ENCODE measurements at places on chromosomes 6 and 20.

GRCh38 chr20:23106271-23106851, 20.2 kb upstream of the CD93 start:
- no peak for DNase-seq

DNA sequence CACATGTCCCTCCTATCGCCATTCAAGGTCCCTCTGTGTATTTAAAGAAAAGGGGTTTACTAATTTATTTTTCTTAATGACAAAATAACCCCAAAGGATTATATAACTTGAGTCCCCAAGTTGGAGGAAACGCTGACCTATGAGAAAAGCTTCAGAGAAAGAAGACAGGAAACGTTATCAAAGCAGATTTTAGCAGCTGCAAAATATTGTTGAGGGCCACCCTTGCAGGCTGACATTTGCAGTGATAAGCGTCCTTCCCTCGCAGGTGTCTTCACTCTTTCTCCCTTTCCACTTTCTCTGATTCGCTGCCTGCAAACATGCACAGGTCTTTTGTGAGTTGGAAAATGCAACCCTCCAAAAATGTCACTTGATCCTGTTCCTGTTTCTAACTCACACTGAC, 103.2 kb upstream of the RIPOR2 start:
- DNase-seq: no peak

GRCh38 chr20:2109425-2110210, 8.0 kb downstream of the STK35 start:
- no peak for DNase-seq

GRCh38 chr6:43081043-43081442, 4.9 kb downstream of the PTK7 start:
- DNase-seq: no peak

- DNase-seq: no peak
Measured at GRCh38 chr20:12644461-12644860, 364.3 kb upstream of the SPTLC3 start.

- no peak for DNase-seq
Measured at GRCh38 chr6:157727629-157728182, 95.3 kb upstream of the SNX9 start.

GRCh38 chr20:56417911-56418310, 5.9 kb downstream of the CASS4 start:
- no peak for DNase-seq

DNA sequence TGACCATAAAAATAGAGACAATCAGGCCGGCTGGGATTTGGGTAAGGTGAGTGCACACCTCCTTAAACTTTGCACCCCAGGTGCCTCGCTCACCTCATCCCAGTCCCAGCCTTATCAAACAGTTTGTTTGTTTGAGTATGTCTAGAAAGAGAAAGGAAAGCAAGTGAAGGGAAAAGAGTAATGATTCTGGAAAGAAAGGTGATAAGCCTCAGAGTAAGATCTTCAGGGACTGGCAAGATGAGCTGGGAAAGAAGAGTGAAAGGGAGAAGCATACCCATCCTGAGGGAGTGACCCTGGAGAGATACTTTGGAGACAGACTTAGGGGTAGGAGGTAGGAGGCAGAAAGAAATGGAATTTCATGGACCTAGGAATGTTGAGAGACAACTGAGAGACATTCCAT, 1.7 kb downstream of the TAP2 start:
- no peak for DNase-seq

DNA sequence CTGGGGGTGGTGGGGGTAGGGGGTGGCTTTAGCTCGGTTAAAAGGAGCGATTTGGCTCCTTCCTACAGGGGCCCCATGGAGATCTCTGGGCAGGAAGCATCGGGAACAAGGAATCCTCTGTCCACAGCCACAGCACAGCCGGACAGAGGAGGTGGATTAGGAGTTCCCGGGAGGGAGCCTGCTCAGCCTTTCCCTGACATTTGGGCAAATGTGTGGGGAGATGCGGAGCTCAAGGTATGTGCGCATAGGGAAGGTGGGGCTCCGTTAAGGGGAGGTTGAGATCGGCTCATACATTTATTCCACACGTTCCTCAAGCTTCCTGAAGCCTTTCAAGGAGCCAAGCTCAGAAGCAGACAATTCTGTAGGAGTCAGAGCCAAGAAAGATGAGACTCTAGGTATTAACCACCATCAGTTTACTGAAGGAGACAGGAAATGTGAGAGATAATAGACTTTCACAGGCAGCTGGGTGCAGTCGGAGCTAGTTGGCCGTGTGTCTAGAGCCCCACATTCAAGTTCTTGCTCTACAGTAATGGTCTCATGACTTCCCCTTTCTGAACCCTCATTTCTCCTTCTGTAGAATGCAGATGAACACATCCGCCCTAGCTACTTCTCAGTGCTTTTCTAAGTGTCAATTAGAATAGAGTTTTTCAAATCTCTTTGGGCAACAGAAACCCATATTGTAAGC, 40.8 kb upstream of the EPB41L1 start:
- peak; percentile 43 for DNase-seq

DNA sequence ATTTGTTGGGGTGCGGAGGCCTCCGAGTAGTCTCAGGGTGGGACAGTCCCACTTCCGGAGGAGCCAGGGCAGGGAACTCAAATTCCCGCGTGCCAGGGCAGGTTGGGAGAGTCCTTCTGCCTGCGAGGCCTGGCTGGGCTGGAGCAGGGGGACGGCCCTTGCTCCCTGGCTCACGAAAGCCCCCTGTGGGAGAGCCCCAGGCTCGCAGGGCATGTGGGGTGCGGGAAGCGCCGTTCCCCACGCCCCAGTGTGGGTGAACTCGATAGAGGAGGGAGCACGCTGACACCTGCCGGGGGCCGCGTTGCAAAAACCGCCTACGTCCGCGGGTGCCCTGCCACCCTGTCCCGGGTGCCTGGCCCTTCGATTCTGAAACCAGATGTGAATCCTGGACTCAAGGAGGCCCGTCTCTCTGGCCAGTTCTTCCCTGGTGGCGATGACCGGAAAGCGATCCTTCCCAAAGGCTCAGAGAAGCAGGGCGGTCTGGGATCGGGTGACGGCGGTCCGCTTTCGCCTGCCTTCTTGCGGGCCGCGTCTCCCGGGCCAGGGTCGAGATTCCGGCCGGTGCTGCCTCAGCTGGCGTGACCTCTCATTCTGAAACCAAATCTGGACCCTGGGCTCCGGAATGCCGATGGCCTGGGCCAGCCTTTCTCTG, 1846.5 kb upstream of the DEFB115 start:
- no peak for DNase-seq

DNA sequence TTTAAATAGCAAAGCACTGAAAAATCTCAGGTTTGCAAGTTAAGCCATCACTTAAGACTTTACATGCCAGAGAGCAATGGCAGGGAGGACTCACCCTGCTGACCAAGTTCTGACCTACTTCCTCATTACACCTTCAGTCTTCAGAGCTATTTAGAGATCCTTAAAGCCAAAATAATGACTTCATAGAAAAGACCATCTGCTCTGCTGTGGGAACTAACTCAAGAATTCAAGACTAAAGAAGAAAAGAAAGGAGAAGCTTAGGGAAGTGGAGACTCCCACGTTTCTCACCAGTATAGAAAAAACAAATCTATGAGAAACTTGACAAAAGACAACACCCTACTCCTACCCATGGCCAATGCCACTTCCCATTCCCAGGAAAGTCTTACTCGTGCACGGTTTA, 28.6 kb downstream of the XPO5 start:
- DNase-seq: no peak

- DNase-seq: no peak
Measured at GRCh38 chr6:138957484-138957883, 30.6 kb downstream of the REPS1 start.

- no peak for DNase-seq
Measured at GRCh38 chr6:46368169-46368536, 123.1 kb downstream of the RCAN2 start.

DNA sequence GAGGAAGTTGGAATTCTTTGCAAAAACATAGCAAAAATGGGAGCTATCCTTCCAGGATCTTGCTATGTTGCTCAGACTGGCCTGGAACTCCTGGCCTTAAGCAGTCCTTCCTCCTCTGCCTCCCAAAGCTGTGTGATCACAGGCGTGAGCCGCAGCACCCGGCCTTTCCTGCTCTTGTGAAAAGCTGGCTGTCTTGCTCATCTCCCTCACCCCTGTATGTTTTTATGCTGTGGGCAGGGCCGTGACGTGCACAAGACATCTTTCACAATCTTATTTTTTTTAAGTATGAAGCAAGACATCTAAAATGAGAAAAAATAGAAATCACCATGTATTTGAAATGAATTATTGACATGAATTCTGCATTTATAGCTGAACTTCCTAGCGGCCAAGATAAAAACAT, 110.4 kb downstream of the SAMD5 start:
- DNase-seq: no peak

DNA sequence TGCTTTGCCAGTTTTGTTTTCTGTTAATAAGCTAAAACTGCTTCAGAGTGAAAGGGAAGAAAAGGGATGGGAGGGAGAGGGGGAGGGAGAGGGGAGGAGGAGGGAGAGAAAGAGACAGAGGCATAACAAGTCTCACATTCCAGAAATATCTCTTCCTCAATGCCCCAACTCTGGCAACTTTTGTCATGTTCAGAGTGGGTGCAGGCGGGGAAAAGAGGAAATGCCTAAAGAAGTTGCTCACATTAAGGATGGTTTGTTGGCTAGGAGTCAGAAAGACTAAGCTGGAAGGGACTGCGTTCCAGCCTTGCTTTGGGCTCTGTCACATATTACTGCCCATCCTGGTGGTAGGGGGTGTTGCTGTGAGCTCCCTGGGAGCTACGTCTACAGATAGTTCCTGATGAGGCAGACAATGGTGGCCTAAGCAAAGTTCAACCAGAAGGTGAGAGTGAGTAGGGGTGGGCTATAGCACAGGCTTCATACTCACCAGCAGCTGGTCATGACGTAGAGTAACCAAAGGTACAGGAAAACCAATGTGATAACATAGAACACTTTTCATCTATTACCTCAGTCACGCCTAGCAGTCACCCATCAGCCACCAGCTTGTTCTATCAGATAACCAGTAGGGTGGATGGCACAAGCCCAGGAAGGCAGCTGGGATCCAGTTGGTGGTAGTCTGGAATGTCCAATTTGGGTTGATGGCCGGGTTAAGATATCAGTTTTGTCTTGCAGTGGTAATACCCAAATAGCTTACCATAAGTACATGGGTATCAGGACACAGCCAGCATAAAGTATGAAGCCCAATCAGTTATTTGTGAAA, 2.1 kb downstream of the TSPYL4 start:
- DNase-seq: no peak

DNA sequence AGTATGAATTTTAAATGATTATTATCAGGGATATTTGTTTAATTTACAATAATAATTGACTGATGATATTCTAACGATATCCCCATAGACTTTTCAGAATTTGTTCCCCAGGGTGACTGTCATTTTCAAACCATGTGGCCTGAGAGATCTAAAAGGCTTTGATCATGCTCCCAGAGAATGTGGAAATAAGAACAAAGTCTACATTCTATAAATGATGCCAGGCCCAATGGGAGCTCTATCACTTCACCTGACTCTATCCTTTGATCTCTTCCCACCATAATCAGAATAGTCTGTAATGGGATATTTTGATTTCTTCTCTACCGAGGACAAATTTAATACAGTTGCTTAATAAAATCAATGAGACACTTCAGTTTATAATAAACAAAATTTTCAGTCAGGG, 483.4 kb upstream of the IRAK1BP1 start:
- no peak for DNase-seq

- DNase-seq: no peak
Measured at GRCh38 chr6:140586426-140587061, 1212.1 kb upstream of the CITED2 start.

GRCh38 chr6:144730088-144730645, 445.0 kb downstream of the UTRN start:
- no peak for DNase-seq

DNA sequence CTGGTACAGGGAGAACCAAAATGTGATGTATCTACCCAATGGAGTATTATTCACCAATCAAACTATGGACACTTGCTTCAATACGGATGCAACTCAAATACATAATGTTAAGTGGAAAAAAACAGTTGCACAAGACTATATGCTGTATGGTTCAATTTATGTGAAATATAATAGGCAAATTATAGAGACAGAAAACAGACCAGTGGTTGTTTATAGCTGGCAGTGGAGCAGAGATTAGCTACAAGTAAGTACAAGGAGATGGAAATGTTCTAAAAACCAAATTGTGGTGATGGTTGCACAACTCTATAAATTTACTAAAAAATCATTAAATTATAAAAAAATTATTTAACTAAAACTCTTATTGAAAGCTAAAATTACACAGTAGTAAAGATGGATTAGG, 113.2 kb downstream of the PRDM1 start:
- no peak for DNase-seq

GRCh38 chr6:99297415-99297814, 52.1 kb downstream of the FAXC start:
- DNase-seq: no peak

DNA sequence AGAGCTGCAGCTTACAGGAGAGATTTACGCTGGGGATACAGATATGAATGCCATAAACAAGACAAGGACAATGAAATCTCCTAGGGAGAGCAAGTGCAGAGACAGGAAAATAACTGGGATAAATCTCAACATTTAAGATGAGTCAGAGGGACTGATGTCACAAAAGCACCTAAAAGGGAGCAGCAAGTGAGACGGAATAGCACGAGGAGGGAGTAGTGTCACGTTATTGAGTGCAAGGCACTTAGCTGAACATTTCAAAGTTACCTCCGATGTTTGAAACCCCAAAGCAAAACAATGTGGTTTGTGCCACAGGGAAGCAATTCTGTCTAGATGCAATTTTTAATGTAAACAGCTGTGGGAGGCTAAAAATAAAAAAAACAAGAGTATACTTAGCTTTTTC, 1131.7 kb upstream of the EYS start:
- no peak for DNase-seq

- no peak for DNase-seq
Measured at GRCh38 chr6:34837528-34837927, 45.6 kb downstream of the BLTP3A start.

DNA sequence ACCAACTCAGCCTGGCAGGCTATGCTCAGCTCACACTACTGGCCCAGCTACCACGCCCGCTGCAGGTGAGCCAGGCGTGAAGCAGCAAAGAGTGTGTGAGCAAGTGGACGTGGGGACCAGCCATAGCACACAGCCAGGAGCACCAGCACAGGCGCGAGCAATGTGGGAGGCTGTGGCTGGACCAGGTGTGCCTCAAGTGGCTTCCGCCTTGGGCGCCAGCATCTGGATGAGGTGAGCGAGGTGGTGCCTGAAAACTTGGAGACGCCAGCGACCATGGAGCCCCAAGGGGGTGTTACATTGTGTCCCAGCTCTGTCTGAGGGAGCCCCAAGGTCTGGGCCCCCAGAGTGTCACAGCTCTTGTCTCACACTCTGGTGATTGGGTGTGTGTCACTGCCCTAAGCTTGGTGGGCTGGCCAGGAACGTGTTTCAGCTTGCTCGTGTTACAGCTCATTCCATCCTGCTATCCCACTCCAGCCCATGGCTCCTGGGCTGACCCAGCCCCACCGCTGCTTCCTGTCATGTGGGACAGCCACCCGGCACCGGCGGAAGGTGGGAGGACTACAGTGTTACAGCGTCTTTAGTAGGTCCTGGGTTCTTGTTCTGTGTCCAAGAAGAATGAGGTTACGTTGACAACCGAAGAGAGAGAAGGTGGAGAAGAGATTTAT, 508.0 kb upstream of the MMS22L start:
- no peak for DNase-seq

GRCh38 chr20:50649590-50649989, 41.8 kb downstream of the RIPOR3 start:
- no peak for DNase-seq
